GM04503 (cell line): ENCODE measurements at places on chromosomes 3 and 15.

- no peak for DNase-seq
Measured at GRCh38 chr3:176523114-176523513, 674.2 kb downstream of the TBL1XR1 start.

GRCh38 chr15:74783072-74783807, 1.4 kb downstream of the CSK start:
- no peak for DNase-seq

DNA sequence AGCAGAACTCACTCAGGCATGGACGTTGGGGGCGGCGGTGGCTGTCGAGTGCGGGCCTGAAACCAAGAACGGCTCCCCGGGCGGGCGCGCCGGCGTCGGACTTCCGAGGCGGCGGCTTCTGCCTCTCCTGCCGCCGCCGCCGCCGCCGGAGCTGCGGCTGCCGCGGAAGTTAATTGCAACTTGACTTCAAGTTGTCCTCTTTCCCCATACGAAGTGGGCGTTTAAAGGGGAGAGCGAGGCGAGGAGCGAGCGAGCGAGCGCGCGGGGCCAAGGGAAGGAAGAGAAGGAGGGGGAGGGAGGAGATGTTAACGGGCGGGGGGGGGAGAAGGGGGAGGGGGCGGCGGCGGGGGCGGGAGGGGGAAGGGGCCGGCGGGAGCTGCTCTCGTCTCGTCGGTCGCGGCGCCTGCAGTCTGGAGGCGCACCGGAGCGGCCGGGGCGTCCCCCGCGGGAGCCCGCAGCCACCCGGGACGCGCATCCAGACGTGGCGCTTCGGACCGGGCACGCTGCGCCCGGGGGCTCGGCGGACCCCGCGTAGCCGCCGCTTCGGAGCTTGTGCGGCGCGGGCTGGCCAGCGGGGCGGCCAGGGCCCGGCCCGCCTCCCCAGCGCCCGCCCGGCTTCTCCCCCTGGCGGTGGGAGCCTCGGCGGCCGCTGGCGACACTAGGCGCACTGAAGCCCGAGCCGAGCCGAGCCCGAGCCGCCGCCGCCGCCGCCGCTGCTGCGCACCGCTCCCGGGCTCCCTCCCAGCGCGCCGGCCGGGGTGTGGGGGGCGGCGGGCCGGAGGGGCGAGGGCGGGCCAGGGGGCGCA, 19.7 kb upstream of the SATB1 start:
- no peak for DNase-seq

- no peak for DNase-seq
Measured at GRCh38 chr15:74396445-74397238, 29.2 kb upstream of the CYP11A1 start.

DNA sequence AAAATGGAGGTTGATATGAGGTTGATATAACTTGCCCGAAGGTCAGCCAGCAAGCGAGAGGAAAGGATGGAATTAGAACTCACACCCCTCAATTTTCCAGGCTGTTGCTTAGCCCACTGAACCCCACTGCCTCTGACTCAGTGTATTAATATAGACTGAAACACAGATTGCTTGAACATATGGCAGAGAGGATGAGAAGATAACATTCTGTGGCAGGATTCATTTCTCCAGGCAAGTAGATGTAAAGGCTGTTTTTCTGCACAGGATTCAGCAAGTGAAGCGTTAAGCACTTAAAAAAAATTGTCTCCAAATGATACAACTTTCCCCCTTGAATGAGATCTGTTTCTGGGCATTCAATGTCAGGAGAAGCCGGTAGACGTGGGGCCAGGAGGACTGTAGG, 335.2 kb downstream of the GAP43 start:
- no peak for DNase-seq
